Neural crest cell (in vitro differentiated cells): ENCODE measurements at places on chromosomes 16 and 17. TPM values are rescaled to one million over a fixed set of nuclear protein-coding genes. Genes with fewer than 3 reads are reported as not detected.

The ZNF624 gene
- total RNA-seq: 12.1 and 12.6 TPM in 2 replicates

The CDIP1 gene
- total RNA-seq: 31.7 and 32.2 TPM in 2 replicates

DNA sequence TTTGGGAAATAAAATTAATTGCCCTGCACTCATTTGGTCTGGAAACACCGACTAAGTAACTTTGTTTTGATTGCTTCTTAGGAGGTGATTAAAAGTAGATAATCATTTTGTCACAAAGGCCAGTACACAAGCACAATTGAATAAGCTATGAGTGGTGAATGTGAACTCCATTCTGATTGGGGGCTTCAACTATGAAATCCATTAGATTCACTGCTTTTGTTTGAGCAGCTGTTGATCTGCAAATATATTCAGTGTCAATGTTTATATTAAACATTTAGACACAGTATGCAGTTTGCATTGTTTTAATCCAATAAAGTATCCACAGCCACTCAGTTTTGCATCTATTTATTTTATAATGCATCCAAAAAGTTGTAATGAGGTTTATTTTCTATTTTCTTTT is 817.5 kb downstream of the CDH11 start:
- DNase-seq: no peak

GRCh38 chr17:43949781-43950180 is 4.0 kb downstream of the PYY start:
- DNase-seq: no peak

- DNase-seq: no peak
Observed at GRCh38 chr17:6427279-6427781, 7.6 kb downstream of the AIPL1 start.

DNA sequence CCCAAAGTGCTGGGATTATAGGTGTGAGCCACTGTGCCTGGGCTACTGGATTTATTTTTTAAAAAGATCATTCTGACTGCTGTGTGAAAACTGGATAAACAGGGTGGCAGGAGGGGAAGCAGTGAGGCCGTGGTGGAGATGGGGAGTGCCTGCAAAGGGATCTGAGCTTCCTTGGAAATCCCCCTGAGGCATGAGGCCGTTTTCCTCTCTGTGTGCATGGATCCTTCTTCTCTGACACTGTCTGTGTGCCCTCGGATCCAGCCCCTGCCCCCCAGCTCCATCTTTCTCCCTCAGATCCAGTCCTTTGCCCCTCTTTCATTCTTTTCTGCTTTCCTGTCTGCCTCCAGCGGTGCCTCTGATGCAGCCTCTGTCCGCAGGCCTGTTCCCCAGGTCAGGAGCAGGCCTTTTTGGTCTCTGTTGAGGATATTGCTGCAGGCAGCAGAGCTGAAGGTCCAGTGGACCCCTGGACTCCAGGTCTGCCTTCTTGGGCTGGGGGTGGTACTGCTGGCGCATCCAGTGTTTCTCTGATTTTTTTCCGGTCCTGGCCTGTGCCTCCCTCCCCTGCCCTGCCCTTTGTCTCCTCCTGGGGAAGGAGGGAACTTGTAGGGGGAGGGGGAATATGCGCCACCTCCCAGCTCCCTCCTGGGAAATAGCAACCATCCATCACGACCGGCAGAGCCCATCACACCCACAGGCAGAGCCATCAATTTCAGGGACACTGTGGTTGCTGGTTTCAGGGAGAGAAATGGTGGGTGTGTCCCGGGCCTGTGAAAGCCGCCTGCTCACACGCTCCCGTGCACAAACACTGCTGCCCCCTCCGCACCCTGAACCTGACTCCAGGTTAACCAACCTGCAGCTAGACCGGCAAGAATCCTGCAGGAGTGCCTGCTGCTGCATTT is 17.0 kb downstream of the MGAT5B start:
- no peak for DNase-seq
